ENCODE measurements at places on chromosomes 16 and 17.

GRCh38 chr16:11307639-11308492 lies 26.7 kb upstream of the PRM1 start:
- DNase-seq, result no peak

GRCh38 chr17:74521701-74522201 lies 9.5 kb downstream of the CD300LB start:
- DNase-seq, result no peak

DNA sequence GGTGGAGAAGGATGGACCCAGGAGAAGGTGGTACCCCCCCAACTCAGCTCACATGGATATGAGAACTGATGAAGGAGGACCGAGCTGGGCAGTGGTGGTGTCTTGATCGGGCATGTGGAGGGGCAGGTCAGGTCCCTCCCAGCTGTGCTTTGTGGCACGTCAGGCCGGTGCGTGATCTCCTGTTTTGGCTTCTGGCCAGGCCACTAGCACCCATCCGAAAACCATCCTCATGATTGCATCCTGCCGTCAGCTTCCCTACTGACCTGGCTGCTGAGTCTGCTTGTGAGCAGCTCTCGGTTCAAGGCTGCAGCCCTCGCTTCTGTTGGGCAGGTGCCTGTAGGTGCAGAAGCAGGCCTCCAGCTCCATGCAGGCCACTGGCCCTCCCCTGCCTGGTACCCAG lies 53.1 kb downstream of the PLD6 start:
- DNase-seq, result no peak

DNA sequence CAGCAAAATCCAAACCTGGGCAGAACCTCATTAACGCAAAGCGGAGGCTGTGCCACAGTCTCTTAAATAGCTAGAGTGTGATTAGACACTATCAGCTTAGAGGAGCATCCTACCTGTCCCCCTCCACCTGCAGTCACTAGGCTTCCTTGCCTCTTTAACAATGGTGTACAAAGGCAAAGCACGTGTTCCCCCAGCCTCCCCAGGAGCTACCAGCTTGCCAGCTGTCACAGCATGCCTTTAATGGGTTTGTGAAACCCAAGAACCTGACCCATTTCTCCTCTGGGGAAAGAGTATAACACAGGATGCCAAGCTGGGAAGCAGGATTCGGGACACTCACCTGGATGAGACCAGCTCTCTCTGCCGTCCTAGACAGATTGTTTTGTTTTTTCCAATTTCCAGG lies 37.2 kb upstream of the TBX2 start:
- DNase-seq, result no peak

DNA sequence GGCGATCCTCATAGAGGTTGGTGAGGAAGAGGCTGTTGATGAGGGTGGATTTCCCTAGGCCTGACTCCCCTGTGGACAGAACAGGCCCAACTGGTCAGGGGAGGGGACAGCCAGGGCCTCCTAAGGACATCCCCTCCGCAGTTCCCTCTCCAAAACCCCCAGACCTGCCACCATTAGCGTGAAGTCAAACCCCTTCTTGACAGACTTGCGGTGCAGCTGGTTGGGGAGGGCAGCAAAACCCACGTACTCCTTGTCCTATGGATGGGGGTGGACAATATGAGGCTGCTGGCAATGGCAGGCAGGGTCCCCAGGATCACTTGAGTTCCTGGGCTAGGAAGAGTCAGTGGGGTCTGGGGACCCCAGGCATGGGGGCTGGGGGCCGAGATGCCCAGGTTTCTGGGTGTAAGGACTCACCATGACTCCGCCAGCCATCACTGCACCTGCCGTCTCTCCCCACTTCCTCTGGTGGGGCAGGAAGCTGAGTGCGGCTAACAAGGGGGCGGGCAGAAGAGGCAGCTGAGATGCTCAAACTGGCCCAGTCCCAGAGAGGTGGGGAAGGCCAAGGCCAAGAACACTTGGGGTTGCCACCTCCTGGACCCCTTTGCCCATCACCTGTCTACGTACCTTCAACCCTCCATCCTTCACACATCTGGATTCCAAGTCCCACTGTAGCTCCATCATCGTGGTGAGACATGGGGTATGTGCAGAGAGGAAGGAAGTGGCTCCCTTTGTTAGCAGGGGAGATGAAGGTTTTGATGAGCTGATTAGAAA lies at the start of gene SEPTIN1:
Gene SEPTIN1 (minus strand): TSS at position 451 of the 771 bp plus-strand sequence. CDS start 19 bp downstream, at position 432.
- peak; percentile 64 for DNase-seq

- DNase-seq, result no peak
These were observed 2.2 kb downstream of the ALDOC start for GRCh38 chr17:28574526-28574925.

DNA sequence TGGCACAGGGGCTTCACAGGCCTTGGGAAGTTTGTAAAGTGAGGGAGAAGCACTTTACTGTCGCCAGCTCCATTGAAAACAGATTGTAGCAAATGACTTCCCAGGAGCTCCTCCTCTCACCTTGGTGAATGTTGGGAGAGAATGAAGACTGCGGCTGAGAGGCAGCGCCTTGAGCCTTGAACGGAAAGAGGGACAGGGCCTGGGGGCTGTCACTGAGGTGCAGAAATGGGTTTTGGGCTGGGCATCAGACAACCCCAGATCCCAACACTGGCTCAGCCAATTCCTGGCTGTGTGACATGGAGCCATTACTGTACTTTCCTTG lies 603 bp upstream of the MRTFB start:
- no peak for DNase-seq

DNA sequence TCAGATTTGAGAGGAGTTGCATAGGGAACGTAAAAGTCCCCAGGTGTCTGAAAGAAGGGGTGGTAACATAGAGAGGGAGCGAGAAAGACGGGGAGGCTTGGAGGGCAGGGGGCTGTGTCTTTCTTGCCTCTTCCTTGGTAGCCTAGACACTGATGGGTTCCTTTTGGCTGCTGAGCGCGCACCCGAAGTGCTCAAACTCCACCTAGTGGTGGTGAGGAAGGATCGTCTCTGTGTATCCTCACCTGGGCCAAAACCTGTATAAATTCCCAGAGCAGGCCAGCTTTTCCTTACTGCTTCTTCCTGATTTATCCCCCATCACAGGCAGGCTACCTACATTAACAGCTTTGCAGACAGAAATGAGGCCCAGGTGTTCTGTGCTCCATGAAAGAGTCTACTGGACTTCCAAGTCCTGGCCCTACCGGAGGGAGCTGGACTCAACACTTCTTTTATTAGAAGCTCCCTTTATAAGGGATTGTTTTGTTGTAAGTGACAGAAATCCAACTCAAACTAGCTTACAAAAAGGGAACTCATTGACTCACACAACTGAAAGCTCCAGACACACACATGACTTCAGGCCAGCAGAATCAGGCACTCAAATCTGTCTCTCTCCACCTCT lies 5.5 kb upstream of the SLC25A35 start:
- DNase-seq, result peak; percentile 6

GRCh38 chr17:2085648-2085949 lies 30.7 kb downstream of the HIC1 start:
- no peak for DNase-seq

DNA sequence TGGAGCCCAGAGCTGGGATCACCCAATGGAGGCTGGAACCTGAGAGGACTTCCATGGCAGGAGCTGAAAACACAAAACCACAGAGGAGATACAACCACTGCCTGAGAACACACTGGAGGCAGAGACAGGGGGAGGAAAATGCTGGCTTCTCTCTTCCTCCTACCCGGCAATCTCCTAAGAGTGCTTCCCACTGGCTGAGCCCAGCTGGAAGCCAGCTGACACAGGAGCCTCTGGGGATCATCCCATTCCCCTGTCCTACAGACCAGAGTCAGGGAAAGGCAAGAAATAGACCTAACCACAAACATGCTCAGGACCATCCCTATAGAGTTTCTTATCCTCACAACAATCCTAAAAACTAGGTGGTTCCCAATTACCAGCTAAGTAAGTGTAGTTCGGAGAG lies 112.4 kb upstream of the CDH5 start:
- DNase-seq, result no peak

- DNase-seq, result no peak
These were observed 47.0 kb upstream of the CACNG5 start for GRCh38 chr17:66787914-66788313.

DNA sequence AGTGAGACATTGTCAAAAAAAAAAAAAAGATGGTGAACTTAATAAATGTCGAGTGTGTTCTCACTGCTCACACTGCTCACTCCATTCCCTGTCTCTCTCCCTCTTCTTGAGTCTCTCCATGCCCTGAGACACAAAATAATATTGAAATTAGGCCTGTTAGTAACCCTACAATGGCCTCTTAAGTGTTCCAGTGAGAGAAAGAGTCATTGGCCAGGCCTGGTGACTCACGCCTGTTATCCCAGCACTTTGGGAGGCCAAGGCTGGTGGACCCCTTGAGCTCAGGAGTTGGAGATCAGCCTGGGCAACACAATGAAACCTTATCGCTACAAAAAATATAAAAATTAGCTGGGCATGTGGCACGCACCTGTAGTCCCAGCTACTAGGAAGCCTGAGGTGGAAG lies 16.2 kb upstream of the CSF3 start:
- no peak for DNase-seq

DNA sequence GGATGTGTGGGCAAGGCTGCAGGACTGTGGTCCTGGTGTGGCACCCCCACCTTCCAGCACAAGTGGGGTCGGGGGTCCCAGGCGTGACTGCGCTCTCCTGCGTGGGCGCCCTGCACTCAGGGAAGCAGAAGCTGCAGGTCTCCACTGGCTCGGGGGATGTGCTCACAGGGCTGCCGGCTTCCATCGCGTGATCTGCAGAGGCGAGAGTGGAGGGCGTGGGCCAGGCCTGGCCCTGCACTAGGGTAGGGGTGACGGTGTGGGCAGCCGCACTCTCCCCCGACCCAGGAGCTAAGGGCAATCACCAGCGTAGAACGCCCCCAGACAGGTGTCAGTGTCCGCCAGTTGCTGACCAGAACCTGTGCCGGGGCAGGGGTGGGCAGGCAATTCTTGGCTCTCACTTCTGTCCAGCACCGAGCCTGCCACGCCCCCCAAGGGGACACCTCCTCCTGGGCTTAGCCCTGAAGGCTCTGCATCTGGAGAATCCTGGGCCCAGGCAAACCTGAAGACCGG lies 32.3 kb downstream of the TNFRSF13B start:
- no peak for DNase-seq

DNA sequence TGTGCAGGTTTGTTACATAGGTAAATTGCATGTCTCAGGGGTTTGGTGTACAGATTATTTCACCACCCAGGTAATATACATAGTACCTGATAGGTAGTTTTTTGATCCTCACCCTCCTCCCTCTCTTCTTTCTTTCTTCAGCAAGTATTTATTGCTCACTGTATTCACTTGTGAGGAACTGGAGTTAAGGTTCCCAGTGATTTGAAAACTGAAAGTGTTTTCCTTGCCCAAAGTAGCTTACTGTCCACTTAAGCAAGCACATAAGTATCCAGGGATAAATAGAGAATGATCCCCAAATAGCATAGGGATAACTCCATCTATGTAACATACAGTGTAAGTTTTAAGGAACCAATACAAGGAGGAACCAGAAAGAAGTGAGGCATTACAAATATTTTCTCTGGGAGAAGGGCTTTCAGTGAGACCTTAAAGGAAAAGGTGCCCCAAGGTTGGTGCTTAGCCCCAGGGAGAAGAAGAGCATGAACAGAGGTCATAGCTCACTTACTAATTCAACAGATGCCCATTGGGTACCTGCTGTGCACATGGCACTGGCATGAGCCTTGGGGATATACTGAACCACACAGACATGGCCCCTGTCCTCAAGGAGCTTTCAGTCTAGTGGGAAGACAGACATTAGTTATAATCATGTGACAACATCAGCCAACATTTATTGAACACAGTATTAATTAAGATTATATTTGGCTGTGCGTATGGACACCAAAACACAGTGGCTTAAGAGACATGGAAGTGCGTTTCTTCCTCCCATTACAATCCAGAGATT lies 17.0 kb downstream of the MYL4 start:
- DNase-seq, result no peak

DNA sequence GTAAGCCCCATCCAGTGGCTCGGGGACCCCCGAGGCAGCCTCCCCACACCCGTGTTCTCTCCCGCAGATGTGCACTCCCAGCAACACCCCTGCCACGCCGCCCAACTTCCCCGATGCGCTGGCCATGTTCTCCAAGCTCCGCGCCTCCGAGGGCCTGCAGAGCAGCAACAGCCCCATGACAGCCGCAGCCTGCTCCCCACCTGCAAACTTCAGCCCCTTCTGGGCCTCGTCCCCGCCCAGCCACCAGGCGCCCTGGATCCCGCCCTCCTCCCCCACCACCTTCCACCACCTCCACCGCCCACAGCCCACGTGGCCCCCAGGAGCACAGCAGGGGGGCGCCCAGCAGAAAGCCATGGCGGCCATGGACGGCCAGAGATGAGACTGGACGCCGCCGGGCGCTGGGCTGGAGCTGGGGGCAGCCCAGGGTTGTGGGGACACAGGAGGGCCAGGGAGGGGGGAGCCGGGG lies 5.0 kb downstream of the UBALD2 start:
- no peak for DNase-seq

DNA sequence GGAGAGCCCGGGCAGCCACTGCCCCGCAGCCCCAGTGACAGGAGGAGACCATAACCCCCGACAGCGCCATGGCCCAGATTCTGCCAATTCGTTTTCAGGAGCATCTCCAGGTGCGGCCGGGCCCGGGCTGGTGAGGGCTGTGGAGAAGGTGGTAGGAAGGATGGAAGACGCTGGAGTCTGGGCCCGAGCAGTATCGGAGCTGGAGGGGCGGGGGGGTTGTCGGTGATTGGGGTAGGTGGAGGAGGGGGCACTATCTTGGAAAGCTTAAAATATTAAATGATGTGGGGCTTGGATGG lies 317 bp downstream of the CLTC start:
- DNase-seq, result no peak
